T-cell (primary cell): ENCODE measurements at places on chromosomes 12 and 14. TPM values are rescaled to one million over a fixed set of nuclear protein-coding genes. Genes with fewer than 3 reads are reported as not detected.
A peak's percentile ranks its signal among the peaks of the same experiment; 100 is the strongest.

IGFBP6 gene
- total RNA-seq: 1.4 TPM

DNA sequence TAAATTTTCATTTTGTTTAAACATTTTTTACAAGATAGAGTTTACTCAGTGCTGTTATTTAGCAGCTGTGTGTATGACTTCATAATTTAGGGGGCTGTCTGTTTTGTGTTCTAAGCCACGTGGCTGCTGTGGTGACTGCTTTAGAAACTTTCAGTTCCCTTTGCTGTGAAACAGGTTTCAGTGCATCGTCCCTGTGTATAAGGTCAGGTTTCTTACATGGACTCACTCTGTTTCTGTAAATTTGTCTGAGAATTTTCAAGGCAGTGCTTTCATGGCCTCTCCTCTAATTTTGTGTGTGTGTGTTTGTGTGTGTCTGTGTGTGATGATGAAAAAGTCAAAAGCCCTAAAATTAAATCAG lies 32.4 kb downstream of the BICD1 start:
- peaks cover 5% of the 10 kb centered on the region for H3K4me1 ChIP-seq
- H3K4me3 ChIP-seq: peak overlapping the region; percentile 41
- H3K36me3 ChIP-seq: no peaks in the 10 kb centered on the region

DNA sequence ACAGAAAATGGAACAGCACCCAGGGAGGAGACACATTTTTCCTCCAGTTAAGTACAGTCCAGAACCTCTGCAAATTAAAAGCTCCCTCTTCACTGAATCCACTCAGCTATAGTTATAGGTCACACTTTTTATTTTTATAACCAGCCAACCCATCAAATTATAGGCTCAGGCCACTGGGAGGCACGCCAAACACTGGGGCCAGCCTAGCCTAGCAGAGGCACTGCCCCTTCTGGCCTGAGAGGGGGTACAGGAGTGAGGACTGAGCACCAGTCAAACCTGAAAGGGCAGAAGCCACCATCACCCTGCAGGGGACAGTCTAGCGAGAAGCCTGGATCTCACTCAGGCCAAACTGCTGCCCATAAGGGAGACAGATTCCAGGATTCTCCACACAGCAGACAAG lies 19.3 kb downstream of the FMNL3 start:
- no peak for DNase-seq
- no peak overlapping the region for H3K27ac ChIP-seq
- H3K27me3 ChIP-seq: no peaks in the 10 kb centered on the region
- H3K4me3 ChIP-seq: no peak overlapping the region
- peaks cover 24% of the 10 kb centered on the region for H3K4me1 ChIP-seq
- no peaks in the 10 kb centered on the region for H3K36me3 ChIP-seq

DNA sequence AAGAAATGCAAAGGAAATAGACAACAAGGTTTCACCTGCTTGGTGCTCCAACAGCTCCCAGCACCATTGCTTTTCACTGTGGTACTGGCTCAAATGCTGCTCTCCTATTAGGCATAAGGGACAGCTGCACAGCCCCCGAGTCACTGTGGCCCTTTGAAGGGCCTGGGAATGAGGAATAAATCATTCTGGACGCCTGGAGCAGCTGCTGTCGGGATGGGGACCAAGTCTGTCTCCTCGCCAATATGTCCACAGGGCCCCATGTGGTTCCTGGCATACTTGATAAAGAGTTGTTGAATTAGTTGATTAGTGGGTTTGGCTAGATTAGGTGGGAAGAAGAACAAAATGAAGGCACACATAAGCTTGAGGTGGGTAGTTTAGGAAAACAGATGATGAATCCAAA lies 13.1 kb upstream of the NGB start:
- peaks cover 7% of the 10 kb centered on the region for H3K36me3 ChIP-seq
- H3K4me3 ChIP-seq: no peak overlapping the region
- no peaks in the 10 kb centered on the region for H3K27me3 ChIP-seq

DNA sequence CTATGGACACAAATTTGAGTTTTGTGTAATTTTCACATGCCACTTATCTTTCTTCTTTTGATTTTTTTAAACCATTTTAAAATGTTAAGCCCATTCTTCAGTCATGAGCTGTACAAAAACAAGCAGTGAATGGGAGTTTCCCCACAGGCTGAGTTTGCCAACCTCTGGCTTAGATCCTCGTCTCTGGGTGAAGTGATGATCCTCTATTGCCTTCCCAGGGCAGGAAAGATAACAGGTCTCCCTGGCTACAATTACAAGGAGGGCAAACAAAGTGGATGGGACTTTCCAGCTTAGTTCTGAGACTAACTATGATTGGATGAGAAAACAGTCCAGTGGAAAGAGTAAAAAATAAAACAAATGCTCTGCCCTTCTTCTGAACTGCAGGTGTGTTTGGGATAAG lies 203.7 kb downstream of the SPTSSA start:
- H3K27ac ChIP-seq: no peak overlapping the region
- H3K36me3 ChIP-seq: no peaks in the 10 kb centered on the region
- H3K4me3 ChIP-seq: no peak overlapping the region
- no peak for DNase-seq
- no peaks in the 10 kb centered on the region for H3K4me1 ChIP-seq
